ENCODE measurements at places on chromosomes 5 and 9.
A peak's percentile ranks its signal among the peaks of the same experiment; 100 is the strongest.

- DNase-seq: peak; percentile 77
Measured at GRCh38 chr9:133478851-133479711, at the start of gene SLC2A6. Gene SLC2A6, minus strand, starts transcription at chr9:133479099. Its CDS starts 40 bp downstream, at chr9:133479059.

GRCh38 chr5:126746290-126746689 lies 30.6 kb upstream of the LMNB1 start:
- no peak for DNase-seq

DNA sequence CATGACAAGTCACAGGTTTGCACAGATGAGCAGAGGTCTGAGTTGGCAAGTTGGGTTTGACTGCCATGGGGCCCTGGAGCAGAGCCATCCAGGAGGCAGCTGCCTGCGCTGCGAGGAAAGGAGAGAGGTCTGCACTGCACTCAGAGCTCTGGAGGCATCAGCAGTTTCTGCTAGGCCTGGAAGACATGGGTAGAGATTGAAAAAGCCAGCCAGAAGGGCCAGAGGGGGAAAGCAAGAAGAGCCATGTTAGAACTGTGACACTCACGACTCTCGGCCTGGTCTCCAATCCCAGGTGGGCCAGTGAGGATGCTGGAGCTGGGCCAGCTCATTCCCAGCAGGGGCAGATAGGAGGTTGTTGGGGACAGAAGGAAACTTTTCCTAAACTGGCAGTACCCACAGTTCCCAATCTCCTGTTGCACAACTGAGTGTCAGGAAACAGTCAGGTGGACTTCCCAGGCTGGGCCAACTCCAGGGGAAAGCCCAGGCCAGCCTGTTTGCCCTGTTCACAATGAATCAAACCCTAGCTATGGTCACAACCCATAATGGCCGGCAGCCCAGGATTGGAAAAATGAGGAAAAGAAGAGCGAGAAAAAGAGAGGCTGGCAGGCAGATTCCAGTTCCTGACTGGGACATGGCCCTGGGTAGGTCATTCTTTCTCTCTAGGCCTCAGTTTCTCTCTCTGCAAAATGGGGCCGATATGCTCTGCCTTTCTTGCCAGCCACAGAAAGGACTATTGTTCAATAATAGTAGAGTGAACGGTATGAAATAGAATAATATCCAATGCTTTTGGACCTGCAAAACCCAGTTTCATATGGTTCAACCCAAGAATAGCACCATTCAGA lies 7.8 kb upstream of the ORM1 start:
- DNase-seq: no peak

- DNase-seq: no peak
Measured at GRCh38 chr5:65086234-65086890, 317.6 kb downstream of the CWC27 start.

DNA sequence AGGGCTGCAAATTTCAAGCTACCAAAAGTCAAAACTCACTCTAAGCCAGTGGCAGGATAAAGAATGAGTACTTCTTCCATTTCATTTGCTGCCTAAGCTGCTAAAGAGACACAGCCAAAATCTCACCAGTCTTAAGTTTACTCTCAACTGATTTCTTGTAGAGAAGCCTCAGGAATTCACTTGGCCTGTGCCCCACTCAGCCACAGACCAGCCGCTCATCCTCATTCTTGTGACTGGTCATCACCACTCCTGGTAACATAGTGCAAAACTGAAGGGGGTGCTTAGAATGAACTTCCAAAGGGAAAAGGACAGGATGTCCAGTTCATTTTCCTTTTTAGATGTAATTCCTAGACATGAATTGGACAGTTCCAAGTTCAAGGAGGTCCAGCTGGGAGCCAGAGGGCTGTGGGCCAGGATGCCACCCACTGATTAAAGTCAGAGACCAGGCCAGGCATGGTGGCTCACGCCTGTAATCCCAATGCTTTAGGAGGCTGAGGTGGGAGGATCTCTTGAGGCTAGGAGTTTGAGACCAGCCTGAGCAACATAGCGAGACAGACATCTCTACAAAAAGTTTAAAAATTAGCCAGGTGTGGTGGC lies 72.7 kb upstream of the RANBP3L start:
- no peak for DNase-seq

GRCh38 chr5:61788548-61788947 lies 456.5 kb downstream of the ZSWIM6 start:
- DNase-seq: no peak

GRCh38 chr5:80037366-80037765 lies 2.2 kb downstream of the THBS4 start:
- no peak for DNase-seq

DNA sequence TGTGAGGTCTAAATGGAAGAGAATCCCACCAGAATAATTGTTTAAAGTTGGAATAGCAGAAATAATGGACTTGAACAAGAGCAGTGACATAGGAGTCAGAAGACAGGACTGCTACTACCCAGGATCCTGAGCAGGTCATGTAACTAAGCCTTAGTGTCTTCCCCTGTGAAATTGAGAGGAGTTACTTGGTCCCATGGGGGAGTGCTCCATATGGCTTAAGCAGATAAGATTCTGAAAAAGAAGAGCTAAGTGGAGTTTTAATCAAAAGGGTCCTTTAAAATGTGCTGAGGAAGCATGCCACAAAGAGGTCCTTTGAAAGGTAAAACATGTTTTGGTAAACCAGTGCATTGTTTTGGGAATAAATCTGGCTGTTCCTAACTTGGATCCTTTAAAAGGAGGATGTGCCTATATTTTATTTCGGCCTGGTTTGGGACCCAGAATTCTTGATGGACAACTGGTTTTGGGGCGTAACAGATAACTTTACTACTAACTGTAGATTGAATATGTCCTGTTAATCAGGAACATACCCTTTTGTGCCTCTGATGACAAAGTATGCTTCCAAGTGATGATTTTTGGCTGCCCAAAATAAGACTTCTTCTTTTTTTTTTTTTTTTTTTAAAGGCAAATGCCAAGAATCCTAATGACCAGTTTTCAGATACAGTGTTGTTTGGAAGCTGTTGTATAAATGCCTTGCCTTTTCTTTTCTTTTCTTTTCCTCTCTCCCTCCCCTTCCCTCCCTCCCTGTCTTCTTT lies 5.7 kb downstream of the RCL1 start:
- DNase-seq: no peak

- DNase-seq: no peak
Measured at GRCh38 chr9:32004431-32005076, 379.9 kb upstream of the ACO1 start.

- no peak for DNase-seq
Measured at GRCh38 chr5:142303565-142303964, 21.3 kb downstream of the SPRY4 start.

- no peak for DNase-seq
Measured at GRCh38 chr9:97880336-97880735, 27.3 kb downstream of the FOXE1 start.

GRCh38 chr9:34098307-34098706 lies 28.2 kb downstream of the DCAF12 start:
- DNase-seq: no peak

DNA sequence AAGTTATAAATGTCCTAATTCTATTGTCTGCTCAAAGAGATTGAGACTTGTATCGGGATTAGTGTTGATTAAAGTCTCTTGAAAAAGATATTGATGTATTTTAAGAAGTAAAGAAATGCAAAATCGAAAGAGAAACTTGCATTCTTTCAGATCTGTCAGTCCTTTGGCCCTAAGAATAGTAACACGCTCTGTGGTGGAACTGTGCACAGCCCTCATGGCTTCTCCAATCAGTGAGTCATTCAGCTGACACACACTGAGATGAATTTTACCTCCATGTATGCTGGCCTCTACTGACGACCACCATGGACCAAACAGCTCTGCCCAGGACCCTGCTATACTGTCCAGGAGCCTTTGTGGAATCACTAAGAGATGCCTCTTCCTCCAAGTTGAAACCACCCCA lies 232.4 kb downstream of the ESM1 start:
- DNase-seq: no peak

GRCh38 chr5:98750693-98751092 lies 22.8 kb upstream of the RGMB start:
- DNase-seq: no peak

DNA sequence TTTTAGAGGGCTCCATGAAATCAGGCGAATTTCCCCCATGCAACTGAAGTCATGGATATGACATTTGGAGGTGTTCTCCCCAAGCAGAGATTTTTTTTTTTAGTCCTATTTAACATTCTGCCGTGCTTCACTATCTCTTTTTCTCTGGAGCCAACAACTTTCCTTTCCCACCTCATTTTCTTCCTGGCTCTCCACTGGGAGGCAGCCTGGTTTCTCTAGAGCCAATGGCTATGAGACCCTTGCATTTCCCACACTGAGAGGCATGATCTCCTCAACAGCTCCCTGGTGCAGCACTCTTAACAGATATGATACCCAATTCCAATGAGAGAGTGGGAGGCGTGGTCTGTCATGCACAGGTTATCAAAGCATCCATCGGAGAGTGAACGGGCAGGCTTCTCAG lies 310.8 kb downstream of the DRD1 start:
- DNase-seq: no peak

DNA sequence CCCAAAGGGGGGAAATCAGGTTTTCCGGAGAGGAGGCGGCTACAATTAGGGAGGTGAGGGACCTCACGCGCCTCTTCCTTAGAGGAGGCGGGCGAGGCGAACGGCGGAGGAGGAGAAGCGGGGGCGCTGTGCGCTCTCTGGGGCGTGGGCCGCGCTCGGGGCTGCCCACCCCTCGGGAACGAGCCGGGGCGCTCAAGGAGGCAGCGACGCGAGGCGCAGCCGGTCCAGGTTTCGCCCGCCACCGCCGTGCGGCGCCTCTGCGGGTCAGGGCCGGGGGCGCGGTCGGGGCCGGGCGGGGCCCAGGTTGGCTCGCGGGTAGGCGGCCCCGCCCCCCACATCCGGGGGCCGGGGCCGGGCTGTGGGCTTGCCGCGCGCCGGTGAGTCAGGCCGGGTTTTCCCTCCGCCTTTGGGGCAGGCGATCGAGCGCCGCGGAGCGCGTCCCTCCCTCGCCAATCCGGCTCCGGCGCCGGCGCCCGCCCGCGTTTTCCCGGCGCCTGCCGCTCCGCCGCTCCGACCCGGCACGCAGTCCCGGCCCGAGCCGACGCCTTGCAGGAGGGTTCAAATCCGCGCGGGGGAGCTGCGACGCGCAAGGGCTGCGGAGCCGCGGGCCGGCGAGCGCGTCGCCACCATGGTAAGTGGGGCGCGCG lies at the start of gene N4BP3:
N4BP3 (plus strand) TSS at position 392 of the 647 bp plus-strand sequence. CDS start 6,052 bp downstream, outside the sequence.
- DNase-seq: peak; percentile 67

GRCh38 chr9:38071470-38072134 lies 2.6 kb upstream of the SHB start:
- DNase-seq: no peak

GRCh38 chr9:93664549-93665120 lies 88.3 kb downstream of the PHF2 start:
- DNase-seq: peak; percentile 0

GRCh38 chr5:112257976-112258375 lies 161.1 kb downstream of the EPB41L4A start:
- no peak for DNase-seq

- DNase-seq: no peak
Measured at GRCh38 chr9:115118879-115119218, 892 bp upstream of the TNC start.

DNA sequence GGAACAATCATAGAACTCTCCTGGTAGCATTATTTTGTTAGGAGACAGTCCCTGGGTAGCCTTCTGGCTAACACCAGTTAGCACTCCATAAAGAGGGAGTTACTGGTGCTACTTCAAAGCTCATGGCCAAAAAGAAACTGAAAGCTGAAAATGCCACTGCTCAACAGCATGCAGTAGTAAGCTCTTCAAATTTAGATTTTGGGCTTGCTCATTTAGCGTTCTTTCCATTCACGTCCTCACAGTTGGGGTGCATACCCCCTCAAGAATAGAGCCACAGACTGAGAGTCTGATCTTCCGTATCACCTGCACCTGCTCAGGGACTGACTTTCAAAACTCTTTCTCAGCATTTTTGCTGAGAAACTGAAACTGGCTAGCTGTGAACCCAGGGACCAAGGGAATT lies 24.7 kb downstream of the NTRK2 start:
- DNase-seq: no peak

- DNase-seq: peak; percentile 42
Measured at GRCh38 chr9:95874989-95875304, 544 bp upstream of the ERCC6L2 start.

- DNase-seq: no peak
Measured at GRCh38 chr9:88953381-88954029, 37.8 kb upstream of the S1PR3 start.

- peak; percentile 14 for DNase-seq
Measured at GRCh38 chr9:21317956-21318923, 13.1 kb upstream of the IFNA5 start.

GRCh38 chr5:135481387-135481786 lies 29.2 kb upstream of the TIFAB start:
- DNase-seq: no peak

GRCh38 chr5:73176250-73176649 lies 3.3 kb downstream of the TMEM174 start:
- DNase-seq: no peak

GRCh38 chr5:113607361-113607760 lies 93.9 kb downstream of the YTHDC2 start:
- DNase-seq: no peak

DNA sequence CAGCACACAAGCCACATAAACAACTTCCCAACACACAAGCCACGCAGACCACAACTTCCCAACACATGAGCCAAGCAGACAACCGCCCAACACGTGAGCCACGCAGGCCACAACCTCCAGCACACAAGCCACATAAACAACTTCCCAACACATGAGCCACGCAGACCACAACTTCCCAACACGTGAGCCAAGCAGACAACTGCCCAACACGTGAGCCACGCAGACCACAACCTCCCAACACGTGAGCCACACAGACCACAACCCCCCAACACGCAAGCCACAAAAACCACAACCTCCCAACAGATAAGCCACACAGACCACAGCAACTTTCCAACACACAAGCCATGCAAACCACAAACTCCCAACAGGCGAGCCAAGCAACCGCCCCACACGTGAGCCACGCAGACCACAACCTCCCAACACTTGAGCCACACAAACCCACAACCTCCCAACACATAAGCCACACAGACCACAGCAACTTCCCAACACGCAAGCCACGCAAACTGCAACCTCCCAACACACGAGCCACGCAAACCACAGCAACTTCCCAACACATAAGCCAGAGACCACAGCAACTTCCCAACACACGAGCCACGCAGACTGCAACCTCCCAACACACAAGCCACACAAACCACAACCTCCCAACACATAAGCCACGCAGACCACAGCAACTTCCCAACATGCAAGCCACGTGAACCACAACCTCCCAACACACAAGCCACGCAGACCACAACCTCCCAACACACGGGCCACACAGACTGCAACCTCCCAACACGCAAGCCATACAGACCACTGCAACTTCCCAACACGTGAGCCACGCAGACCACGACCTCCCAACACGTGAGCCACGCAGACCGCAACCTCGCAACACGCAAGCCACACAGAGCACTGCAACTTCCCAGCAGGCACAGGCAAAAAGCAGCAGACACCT lies 10.1 kb downstream of the BRD9 start:
- no peak for DNase-seq

- no peak for DNase-seq
Measured at GRCh38 chr9:93184432-93185265, 710 bp downstream of the WNK2 start.

DNA sequence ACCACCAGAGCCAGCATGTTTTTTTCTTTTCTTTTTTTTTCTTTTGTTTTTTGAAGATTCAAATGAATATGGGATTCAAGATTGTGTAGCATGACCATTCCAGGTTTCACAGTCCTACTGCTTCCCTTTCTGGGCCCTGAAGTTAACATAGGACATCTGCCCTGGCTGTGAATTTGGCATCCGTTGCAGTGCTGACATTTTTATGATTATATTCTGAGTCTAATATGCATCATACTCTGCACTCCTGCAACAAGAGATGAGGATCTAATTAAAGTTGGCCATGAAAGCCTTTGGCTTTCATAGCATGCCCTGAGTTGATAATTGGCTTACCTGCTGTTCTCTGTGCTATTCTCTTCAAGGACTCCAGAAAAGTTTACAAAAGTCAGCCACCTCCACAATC lies 29.8 kb downstream of the C5orf22 start:
- no peak for DNase-seq

Data from effector CD4-positive, alpha-beta T cell (primary cell).